ENCODE measurements at places on chromosomes 7 and 10. TPM values are rescaled to one million over a fixed set of nuclear protein-coding genes. Genes with fewer than 3 reads are reported as not detected.

TMEM229A gene
- total RNA-seq = 0.80 TPM

CFAP43 gene
- 0.24 TPM for total RNA-seq

DPCD gene
- 48.4 TPM for total RNA-seq

KCP gene
- 0.76 TPM for total RNA-seq

GPR146 gene
- 0.28 TPM for total RNA-seq

ACTA2 gene
- total RNA-seq = 2.4 TPM

GRCh38 chr10:71837098-71837827 is 13.8 kb downstream of the PSAP start:
- peak; percentile 72 for DNase-seq
- peak overlapping the region; percentile 42 for H3K27ac ChIP-seq
- H3K4me1 ChIP-seq = peaks cover 44% of the 10 kb centered on the region
- H3K27me3 ChIP-seq = no peaks in the 10 kb centered on the region
- H3K4me3 ChIP-seq = no peak overlapping the region
- H3K36me3 ChIP-seq = no peaks in the 10 kb centered on the region

GRCh38 chr10:69558559-69558958 is 14.7 kb downstream of the NEUROG3 start:
- peaks cover 5% of the 10 kb centered on the region for H3K27me3 ChIP-seq
- no peak for DNase-seq
- H3K4me1 ChIP-seq = peaks cover 11% of the 10 kb centered on the region
- H3K36me3 ChIP-seq = no peaks in the 10 kb centered on the region
- no peak overlapping the region for H3K4me3 ChIP-seq

DNA sequence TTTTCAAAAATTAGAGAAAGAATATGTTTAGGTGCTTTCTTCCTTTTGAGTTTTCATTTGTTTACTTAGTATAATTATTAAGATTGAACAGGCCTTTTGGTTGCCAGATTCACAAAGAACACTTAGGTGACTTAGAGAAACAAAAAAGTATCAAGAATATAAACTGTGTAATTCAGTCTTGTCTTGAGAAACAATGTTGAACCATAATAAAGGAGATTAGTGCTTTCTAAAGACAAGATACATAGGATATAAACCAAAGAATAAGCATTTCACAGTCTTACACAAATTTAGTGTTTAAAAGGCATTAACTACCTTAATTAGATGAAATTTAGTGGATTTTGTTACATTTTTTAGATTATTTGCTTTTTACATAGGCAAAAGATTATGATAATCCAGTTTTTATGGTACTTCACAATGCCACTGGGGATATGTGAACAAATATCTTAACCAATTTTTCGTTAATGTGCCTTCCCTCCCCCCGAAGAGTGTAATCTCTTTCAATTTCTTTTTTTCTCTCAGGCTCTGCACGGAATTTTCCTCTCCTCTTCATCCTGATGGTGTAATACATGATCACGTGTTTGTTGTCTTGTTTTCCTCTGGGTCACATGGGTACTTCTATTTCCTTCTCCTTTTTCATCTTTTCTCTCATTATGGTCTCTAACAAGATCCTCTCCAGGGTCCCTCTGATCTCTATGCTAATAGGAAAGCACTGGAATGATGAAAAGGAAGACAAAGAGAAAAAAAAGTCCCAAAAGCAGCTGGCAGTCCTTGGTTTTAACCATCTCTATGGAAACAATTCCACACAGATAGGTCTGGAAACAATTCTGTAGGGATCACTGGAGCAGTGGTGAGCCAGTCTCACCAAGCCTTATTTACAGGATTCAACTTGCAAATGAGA is 3.7 kb upstream of the HNRNPH3 start:
- no peaks in the 10 kb centered on the region for H3K36me3 ChIP-seq
- no peak overlapping the region for H3K4me3 ChIP-seq
- 0 out of 2 replicates have a peak, but pooled peaks cover 9% of the 10 kb centered on the region for H3K4me1 ChIP-seq
- no peak overlapping the region for H3K27ac ChIP-seq

- DNase-seq = no peak
- H3K27me3 ChIP-seq = no peaks in the 10 kb centered on the region
Observed at GRCh38 chr7:18191862-18192625, 164.4 kb upstream of the PRPS1L1 start.

GRCh38 chr10:2731940-2732339 is 335.4 kb upstream of the PFKP start:
- H3K4me3 ChIP-seq = no peak overlapping the region
- no peaks in the 10 kb centered on the region for H3K4me1 ChIP-seq
- no peaks in the 10 kb centered on the region for H3K27me3 ChIP-seq
- H3K27ac ChIP-seq = no peak overlapping the region
- DNase-seq = no peak

- peaks cover 42% of the 10 kb centered on the region for H3K27me3 ChIP-seq
- peak; percentile 53 for DNase-seq
- H3K4me3 ChIP-seq = peak overlapping the region; percentile 96
- H3K36me3 ChIP-seq = no peaks in the 10 kb centered on the region
- H3K4me1 ChIP-seq = peaks cover 14% of the 10 kb centered on the region
- H3K27ac ChIP-seq = no peak overlapping the region
Observed at GRCh38 chr7:139776486-139777132, 1.2 kb downstream of the HIPK2 start.

DNA sequence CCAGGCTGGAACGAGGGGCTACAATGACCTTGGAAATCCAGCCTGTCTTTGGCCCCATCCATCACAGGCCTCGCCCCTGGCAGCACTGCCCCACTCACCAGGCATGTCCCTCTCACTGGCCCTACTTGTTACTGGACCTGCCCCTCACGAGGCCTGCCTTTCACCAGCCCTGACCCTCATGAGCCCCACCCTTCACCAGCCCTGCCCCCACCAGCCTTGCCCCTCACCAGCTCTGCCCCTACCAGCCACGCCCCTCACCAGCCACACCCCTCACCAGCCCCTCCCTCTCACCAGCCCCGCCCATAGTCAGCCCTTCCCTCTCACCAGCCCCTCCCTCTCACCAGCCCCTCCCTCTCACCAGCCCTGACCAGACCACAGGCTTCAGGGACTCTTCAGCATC is 57.8 kb downstream of the COL26A1 start:
- no peaks in the 10 kb centered on the region for H3K36me3 ChIP-seq
- H3K4me1 ChIP-seq = no peaks in the 10 kb centered on the region
- no peak overlapping the region for H3K4me3 ChIP-seq
- H3K27me3 ChIP-seq = no peaks in the 10 kb centered on the region

GRCh38 chr7:37312608-37313007 is 136.1 kb downstream of the ELMO1 start:
- H3K27me3 ChIP-seq = no peaks in the 10 kb centered on the region
- no peak overlapping the region for H3K4me3 ChIP-seq
- H3K4me1 ChIP-seq = peaks cover 5% of the 10 kb centered on the region
- H3K27ac ChIP-seq = no peak overlapping the region

DNA sequence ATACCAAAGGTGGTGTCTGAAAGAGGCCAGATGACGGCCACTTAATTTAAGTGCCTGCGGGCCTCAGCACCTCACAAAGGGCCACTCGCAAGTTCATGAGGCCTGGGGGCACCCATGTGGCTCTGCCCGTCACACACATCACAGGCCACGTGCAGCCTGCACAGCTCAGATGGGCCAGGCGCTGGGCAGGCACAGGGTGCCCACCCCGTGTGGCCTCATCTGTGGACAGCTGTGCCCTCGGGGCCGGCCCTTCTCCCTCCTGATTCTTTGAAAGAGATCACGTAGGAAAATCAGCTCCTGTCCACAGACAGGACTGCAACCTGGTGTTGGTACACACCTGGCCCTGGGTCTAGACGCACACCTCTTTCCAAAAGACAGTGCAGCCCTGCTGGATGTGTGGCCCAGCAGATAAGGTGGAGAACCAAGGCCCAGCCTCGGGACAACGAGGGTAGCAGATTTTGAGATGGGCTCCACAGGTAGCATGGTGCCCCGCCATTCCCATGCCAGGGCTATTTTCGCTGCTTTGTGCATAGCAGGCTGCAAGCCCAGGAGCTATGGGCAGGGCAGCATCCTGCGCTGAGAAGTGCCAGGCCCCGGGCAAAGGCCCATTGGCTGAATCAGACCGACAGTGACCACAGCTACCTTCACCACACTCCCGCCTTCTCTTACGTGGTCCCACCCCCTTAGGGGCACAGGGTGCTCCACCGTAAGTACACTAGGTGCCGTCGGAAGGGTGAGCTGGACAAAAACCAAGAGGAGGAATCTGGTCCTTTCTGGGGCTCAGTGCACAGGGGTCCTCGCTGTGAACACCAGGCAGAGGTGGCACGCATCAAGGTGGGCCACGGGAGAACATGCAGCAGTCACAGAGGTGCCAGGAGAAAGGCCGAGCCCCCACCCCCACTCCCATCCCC is 124.5 kb downstream of the EBF3 start:
- no peak overlapping the region for H3K4me3 ChIP-seq
- H3K27ac ChIP-seq = no peak overlapping the region
- no peaks in the 10 kb centered on the region for H3K27me3 ChIP-seq
- H3K4me1 ChIP-seq = no peaks in the 10 kb centered on the region
- no peak for DNase-seq

- no peak overlapping the region for H3K4me3 ChIP-seq
- no peak overlapping the region for H3K27ac ChIP-seq
- no peaks in the 10 kb centered on the region for H3K4me1 ChIP-seq
- DNase-seq = no peak
Observed at GRCh38 chr7:91156316-91157185, 107.7 kb upstream of the FZD1 start.

DNA sequence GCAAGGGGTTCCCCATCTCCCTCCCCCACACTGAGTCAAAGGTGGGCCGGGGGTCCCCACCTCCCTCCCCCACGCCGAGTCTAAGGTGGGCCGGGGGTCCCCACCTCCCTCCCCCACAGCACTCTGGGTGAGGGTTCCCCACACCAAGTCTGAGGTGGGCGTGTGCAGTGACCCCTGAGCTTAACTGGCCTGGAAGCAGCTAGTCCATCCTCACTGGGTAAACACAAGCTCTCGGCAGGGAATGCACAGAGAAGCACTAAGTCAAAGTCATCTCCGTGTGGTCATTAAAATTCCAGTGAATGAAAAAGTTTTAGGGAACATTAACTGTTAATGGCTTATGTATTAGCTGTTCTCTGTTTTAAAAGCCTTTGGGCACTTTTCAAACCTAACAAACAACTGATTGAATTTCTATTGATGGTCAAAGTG is 43.7 kb upstream of the PRKAR1B start:
- no peak for DNase-seq
- no peak overlapping the region for H3K4me3 ChIP-seq
- no peaks in the 10 kb centered on the region for H3K27me3 ChIP-seq
- H3K36me3 ChIP-seq = peaks cover 6% of the 10 kb centered on the region
- no peaks in the 10 kb centered on the region for H3K4me1 ChIP-seq
- H3K27ac ChIP-seq = no peak overlapping the region

DNA sequence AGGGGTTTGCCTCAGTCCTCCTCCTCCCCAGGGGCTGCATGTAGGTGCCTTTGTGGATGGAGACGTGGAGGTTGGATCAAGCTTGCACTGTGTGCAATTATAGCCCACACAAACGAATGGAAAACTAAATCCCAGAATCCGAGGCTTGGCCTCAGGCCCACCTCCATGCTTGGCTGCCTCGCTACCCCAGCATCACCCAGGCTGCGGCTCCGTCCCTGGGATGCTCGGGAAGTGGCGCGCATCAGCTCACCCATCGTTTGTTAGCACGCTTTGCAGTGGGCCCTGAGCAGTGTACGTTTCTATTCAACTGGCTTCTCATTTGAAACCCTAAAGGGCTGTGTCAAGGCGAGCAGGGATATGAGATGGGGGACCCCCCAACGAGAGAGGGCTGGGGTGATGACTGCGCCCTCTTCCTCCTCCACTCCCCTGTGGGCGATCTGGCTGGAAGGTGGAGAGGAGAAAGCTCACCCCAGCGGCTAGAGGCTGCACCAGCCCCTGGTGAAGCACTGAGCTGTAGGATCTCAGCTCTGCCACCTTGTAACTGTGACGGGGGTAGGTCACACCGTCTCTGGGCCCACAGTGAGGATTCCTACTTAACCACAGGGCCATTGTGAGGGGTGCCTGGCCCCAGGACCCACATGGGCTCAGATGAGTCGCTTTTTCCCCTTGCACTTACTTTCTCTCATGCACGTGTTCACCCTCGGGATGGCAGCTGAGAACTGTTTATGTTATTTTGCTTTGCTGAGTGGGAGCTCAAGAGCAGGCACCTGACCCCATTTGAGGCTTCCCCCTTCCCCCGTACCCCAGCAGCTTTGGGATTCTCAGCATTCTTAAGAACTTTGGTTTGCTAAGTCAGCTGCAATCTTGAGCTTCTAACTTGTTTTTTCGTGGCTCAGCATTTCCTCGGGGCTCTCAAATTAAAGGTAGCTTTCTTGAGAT is 12.7 kb upstream of the BTBD16 start:
- no peak overlapping the region for H3K4me3 ChIP-seq
- H3K4me1 ChIP-seq = peaks cover 19% of the 10 kb centered on the region

GRCh38 chr10:131513445-131513844 is 201.9 kb upstream of the TCERG1L start:
- H3K27ac ChIP-seq = no peak overlapping the region
- peaks cover 3% of the 10 kb centered on the region for H3K36me3 ChIP-seq
- H3K4me3 ChIP-seq = no peak overlapping the region
- no peaks in the 10 kb centered on the region for H3K27me3 ChIP-seq
- DNase-seq = no peak

GRCh38 chr10:47140761-47141348 is 159.1 kb upstream of the GDF10 start:
- no peak overlapping the region for H3K27ac ChIP-seq
- no peak for DNase-seq
- no peaks in the 10 kb centered on the region for H3K36me3 ChIP-seq
- H3K4me3 ChIP-seq = no peak overlapping the region
- H3K4me1 ChIP-seq = no peaks in the 10 kb centered on the region

- no peaks in the 10 kb centered on the region for H3K36me3 ChIP-seq
- peaks cover 39% of the 10 kb centered on the region for H3K4me1 ChIP-seq
- H3K27ac ChIP-seq = peak overlapping the region; percentile 78
- H3K27me3 ChIP-seq = no peaks in the 10 kb centered on the region
- no peak for DNase-seq
- H3K4me3 ChIP-seq = no peak overlapping the region
Observed at GRCh38 chr10:35420827-35421552, 84.7 kb downstream of the CCNY start.

DNA sequence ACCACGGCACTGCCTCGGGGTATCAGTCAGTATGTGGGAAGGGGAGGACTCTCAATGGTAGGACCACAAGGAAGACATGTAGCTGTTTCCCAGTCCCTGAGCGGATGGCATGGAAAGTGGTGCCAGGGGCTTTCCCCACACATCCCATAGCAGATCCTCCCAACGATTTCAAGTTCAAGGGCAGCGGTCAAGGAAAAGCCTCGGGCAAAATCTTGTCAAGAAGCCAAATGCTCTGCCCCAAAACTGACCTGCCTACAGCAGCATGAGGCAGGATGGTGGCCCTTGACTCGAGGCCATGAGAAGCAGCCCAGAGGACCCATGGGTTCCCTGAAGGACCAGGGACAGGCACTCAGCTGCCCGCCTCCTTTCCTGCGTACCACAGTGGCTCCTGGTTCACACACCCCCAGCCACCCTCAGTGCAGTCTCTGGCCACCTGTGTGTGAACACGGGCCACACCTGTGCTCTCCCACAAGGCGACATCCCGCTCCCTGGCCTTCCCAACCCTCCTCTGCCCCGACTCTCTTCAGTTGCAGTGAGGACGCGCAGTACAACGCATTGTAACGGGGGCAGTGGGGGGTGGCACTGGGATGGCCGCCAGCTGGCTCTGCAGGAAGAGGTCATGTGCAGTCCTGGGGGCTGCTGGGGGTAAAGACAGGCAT is 43.6 kb downstream of the CTBP2 start:
- H3K27me3 ChIP-seq = no peaks in the 10 kb centered on the region
- peaks cover 65% of the 10 kb centered on the region for H3K4me1 ChIP-seq
- no peak overlapping the region for H3K4me3 ChIP-seq
- DNase-seq = no peak
- 0 out of 2 replicates have a peak, but pooled peaks cover 6% of the 10 kb centered on the region for H3K36me3 ChIP-seq
- no peak overlapping the region for H3K27ac ChIP-seq

GRCh38 chr10:17427666-17428350 is 26.6 kb downstream of the ST8SIA6 start:
- no peak overlapping the region for H3K27ac ChIP-seq
- peaks cover 9% of the 10 kb centered on the region for H3K4me1 ChIP-seq
- no peaks in the 10 kb centered on the region for H3K27me3 ChIP-seq
- H3K4me3 ChIP-seq = no peak overlapping the region

Data from GM23338 (cell line).